ENCODE measurements at places on chromosomes 4 and X.

DNA sequence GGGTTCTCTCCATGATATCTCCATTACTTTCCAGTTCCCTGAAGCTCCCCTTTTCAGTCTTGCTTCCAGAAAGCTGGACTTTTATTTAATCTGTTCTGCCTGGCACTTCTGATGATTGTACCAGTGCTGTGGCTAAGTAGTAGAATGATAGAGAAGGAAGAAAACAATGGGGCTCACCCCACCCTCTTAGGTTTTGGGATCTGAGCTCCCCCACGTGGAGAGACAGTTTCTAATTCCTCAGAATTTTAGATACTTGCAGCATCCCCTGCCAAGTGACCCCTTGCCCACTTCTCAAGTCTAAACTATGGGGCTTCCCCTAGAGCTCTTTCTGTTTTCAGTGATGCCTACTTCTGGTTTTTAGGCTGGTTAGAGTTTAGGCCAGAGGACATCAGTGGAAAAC lies 73.9 kb downstream of the GC start:
- DNase-seq, result no peak

DNA sequence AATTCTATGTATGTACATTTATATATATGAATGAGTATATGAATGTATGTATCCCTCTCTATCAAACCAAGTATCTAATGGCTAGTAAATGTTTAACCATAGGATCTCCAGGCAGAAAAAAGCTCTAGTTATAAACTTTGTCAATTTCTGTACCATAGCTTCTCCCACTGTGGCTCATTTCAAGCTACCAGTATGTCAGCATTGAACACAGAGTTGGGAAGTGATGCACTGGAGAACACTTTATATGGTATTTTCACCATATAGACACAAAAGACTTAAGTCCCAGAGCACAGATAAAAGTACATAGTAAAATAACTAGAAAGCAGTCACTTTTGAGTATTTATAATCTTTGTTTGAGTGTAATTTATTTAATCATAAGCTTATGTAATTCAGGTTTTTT lies 53.9 kb upstream of the ATP8A1 start:
- no peak for DNase-seq

- peak; percentile 91 for DNase-seq
Measured at GRCh38 chr4:87011340-87012034, 76.7 kb downstream of the AFF1 start.

GRCh38 chrX:110614596-110614995 lies 181.0 kb downstream of the CHRDL1 start:
- no peak for DNase-seq

DNA sequence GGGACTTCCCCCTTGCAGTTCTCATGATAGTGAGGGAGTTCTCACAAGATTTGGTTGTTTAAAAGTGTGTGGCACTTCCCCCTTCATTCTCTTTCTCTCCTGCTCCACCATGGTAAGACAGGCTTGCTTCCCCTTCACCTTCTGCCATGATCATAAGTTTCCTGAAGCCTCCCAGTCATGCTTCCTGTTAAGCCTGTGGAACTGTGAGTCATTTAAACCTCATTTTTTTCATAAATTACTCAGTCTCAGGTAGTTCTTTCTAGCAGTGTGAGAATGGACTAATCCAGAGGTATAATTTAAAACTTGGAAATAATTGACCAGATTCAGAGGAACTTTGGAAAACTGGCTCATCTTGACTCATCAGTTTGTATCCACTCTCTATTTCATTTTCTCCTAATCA lies 129.0 kb downstream of the TMEM47 start:
- peak; percentile 4 for DNase-seq

GRCh38 chr4:83342476-83342875 lies 7.8 kb upstream of the HPSE start:
- DNase-seq, result no peak

DNA sequence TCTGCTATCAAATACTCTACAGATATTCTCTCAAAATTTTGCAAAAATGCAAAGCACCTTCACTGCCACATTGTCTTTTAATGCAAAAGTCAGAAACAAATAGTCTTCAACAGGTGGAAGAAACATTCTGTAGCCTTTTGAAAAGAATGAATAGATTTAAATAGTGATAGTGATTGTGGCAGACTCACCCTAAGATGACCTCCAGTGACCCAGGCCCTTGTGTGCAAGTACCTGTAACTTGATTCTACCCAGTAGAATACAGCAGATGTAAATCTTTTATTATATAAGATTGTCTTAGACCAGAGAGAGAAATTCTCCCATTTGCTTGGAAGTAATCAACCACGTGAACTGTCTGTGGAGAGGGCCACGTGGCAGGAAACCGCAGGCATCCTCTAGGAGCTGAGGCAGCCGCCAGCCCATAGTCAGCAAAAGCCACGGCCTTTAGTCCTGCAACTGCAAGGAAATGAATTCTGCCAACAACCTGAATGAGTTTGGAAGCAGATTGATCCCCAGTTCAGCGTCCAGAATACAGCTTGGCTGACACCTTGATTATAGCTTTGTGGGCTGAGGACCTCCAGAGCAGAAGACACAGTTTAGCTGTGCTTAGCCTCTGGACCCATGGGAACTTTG lies 272.5 kb downstream of the ARHGAP10 start:
- DNase-seq, result no peak

DNA sequence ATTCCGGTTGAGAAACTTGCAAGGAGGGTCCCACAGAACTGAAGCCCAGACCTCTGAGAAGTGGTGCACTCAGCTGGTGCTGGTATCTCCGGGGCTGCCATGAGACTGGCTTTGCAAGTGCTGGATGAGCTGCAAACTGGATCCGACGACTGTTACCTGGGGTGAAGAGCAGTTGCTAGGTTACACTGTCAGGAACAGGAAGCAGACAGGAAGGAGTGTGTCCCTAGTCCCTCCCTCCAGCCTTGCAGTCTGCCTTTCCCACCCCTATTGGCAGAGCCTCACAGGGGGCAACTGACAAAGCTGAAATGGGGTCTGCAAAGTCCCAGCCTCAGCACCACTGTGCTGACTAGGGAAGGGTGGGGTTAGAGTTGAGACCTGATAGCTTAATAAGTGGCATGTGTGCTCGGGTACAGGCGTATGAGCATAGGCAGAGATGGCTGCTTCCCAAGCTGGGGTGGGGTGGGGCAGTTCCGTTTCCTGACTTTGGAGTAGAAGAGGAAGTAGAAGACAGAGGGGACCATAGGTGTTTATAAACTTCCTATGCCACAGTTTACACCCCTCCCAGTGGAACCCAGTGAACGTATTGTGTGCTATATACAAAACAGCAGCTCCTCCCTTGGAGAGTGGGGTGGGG lies 18.0 kb downstream of the PPEF1 start:
- no peak for DNase-seq

DNA sequence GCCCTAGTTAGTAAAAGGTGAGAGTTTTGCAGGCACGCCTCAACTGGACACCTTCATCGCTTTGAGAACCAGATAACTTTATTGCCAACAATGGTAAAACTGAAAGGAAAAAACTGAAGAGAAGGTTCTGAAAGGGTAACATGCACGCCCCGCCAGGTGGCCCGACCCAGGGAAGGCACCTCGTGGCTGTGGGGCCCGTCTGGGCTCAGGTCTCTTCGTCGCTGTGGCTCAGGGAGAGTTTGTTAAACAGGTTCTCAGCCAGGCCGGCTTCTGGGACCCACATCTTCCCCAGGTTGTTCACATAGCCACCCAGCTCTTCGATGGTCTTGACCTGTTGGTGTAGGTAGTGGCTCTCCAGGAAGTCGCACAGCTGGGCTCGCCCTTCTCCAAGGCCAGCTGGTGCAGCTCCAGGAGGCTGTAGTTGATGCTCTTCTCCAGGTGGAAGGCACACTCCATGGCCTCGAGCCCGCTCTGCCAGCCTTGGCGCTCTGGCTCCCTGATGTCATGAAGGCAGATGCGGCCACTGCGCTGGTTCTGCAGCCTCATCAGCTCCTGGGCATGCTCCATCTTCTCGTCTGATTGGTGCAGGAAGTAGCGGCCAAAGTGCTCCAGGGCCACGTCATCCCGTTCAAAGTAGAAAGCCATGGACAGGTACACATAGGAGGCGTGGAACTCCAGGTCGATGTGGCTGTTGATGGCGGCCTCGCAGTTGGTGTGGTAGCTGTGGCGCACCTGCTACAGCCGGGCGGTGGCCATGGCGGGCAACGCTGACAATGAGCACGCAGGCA lies 69.7 kb downstream of the FAM47C start:
- DNase-seq, result no peak

GRCh38 chrX:111869639-111870034 lies 6.3 kb upstream of the TRPC5OS start:
- DNase-seq, result peak; percentile 26

GRCh38 chrX:25006586-25007058 lies 9.1 kb downstream of the ARX start:
- DNase-seq, result no peak

- DNase-seq, result no peak
Measured at GRCh38 chr4:32135642-32136041, 1415.5 kb downstream of the PCDH7 start.

GRCh38 chrX:51779306-51779705 lies 36.1 kb downstream of the GSPT2 start:
- no peak for DNase-seq

- DNase-seq, result no peak
Measured at GRCh38 chrX:150966235-150966634, 16.9 kb upstream of the HMGB3 start.

- no peak for DNase-seq
Measured at GRCh38 chrX:9895225-9895912, 71.8 kb upstream of the CLDN34 start.

- no peak for DNase-seq
Measured at GRCh38 chr4:85722401-85722800, 247.5 kb downstream of the ARHGAP24 start.

- DNase-seq, result no peak
Measured at GRCh38 chr4:8694651-8695151, 102.1 kb downstream of the CPZ start.

DNA sequence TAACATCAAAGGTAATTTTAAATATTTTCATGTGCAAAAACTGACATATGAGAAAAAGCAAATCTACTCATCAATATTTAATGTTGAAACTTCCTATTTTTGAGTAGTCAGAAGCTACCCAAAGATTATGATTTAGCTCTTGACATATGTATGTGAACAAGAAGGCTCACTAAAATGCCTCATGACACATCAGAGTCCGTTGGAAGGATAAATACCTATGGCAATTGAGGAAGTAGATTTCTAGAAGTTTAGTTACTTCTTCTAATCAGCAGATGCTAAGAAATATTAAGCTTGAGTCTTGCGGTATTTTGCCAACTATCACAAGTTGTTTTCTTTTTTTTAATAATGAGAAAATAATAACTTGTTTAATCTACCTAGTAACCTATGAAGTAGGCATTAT lies 55.3 kb downstream of the MSL3 start:
- DNase-seq, result no peak

- DNase-seq, result no peak
Measured at GRCh38 chr4:85986266-85986665, 373.6 kb downstream of the MAPK10 start.

DNA sequence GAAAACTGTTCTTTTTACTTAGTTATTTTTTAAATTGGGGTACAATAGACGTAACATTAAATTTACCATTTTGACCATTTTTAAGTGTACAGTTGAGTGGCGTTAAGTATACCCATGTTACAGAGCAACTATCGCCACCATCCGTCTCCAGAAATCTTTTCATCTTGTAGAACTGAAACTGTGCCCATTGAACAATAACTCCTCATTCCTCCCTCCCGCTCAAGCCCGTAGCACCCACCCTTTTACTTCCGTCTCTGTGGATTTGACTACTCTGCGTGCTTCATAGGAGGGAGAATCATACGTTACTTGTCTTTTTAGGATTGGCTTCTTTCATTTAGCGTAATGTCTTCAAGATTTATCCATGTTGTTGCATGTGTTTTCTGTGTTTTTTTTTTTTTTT lies 55.3 kb downstream of the TMEM131L start:
- DNase-seq, result no peak

DNA sequence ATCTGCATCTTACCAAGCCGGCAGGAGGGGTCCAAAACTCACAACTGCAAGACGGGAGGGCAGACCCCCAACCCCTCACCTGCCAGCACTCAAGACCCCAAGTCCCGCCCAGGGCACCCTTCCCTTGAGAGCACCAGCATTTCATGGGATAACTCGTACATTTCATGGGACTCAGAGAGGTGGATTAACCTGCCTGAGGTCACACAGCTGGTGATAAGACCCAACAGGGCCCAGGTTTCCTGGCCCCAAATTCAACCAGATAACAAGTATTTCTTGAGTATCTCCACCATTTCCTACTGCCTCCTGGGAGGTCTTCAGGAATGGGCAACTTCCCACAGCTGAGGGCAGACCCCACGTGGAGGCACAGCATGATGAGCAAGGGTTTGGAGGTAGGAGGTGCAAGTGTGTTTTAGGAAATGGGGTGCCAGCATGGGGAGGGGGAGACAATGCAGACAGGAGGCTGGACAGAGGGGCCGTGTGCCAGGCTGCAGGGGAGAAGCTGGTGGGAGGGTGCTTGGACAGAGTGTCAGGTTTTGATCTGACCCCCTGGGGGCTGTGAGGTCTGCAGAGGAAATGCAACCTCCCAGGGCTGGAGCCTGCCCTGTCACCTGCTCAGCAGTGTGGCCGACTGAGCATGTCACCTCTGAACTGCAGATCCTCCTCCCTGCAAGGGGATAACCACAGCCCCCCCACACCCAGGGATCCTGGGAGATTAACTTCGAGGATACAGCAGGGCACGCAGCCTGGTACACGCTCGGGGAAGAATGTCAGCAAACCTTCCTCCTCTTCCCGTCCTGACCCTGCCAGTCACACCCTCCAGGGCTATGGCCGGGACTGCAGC lies 4.4 kb downstream of the ADRA2C start:
- DNase-seq, result no peak

DNA sequence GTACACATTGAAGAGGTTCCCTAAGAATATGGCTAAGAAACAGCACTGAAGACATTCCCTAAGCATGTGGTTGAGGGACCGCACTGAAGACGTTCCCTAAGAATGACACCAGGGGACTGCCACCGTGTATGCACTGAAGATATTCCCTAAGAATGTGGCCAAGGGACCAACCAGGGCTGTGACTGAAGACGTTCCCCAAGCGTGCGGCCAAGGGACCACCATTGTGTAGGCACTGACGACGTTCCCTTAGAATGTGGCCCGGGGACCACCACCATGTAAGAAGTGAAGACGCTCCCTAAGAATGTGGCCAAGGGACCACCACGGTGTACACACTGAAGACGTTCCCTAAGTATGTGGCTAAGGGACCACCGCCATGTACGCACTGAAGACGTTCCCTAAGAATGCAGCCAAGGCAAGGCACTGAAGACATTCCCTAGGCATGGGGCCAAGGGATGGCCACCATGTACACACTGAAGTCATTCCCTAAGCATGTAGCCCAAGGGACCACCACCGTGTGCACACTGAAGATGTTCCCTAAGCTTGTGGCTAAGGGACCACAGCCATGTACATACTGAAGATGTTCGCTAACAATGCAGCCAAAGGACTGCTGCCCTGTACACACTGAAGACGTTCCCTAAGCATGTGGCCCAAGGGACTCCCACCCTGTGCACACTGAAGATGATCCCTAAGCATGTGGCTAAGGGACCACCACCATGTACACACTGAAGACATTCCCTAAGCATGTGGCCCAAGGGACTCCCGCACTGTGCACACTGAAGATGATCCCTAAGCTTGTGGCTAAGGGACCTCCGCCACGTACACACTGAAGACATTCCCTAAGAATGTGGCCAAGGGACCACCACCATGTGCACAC lies 22.0 kb downstream of the DHRSX start:
- no peak for DNase-seq

All from kidney glomerular epithelial cell (primary cell).